ENCODE measurements at places on chromosomes 7 and 10.

DNA sequence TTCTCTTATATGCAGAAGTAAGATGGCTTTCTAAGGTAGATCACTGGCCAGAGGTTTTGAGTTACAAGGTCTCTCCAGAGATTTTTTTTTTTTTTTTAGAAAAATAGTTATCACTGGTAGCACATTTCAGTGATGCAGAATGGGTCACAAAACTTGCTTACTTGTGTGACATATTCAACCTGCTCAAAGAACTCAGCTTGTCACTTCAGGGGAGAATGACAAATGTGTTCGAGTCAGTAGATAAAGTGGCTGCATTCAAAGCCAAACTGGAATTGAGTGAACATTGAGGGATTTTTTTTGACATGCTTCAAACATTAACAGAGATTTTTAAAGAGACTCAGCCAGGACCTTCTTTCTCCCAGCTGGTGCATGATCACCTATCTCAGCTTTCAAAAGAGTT, 33.4 kb downstream of the PHTF2 start:
- no peak for DNase-seq

GRCh38 chr10:70714951-70715350, 42.6 kb downstream of the ADAMTS14 start:
- no peak for DNase-seq

GRCh38 chr10:104256335-104256961, 1.8 kb downstream of the GSTO1 start:
- no peak for DNase-seq

GRCh38 chr7:70893971-70894715, 237.8 kb upstream of the GALNT17 start:
- DNase-seq, result no peak

DNA sequence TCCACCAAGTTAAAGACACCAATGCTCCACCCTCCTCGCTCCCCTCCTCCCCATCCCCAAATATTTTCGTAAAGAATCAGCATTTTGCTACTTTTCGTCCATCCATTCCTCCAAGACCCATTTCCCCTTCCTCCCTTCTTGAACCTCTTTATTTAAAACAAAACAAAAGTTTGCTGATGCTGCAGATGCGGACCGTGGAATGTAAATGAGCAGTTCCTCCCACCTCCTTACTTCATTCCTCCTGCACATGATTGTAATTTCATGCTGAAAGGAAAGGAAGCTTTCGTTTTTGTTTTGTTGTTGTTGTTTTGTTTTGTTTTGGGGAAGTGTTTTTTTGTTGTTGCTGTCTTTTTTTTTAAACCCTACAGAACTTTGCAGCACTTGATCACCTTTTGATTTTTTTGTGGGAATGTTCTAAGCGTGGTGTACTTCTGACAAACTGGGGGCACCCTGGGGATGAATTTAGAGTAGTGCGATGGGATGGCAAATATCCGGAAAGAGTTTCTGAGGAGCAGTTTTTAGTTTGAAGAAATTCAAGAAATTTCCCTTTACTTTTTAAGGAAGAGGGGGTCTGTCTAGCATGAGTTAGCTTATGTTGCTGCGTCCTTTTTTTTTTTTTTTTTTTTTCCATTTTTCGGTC, 177.3 kb downstream of the TCF7L2 start:
- DNase-seq, result no peak

- DNase-seq, result peak; percentile 42
These were observed 63.7 kb downstream of the ZNRF2 start for GRCh38 chr7:30348083-30348560.

DNA sequence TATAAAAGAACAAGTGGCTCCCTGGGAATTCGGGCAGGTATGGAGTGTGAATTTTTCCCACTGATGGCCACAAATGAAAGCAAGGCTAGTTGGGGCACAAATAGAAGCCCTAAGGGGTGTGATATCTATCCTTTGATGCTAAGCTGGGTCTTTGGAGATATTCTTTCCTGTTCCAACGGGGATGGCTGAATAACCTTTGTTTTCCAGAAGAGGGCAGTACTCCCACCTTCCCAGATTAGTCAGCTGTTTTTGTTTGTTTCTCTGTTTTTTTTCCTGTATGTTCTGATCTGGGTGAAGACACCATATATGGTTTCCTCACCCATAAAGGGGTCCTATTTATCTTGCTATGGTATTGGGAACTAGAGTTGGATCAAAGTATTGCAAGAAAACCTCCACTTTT, 947.7 kb upstream of the SORCS1 start:
- DNase-seq, result no peak

- DNase-seq, result no peak
These were observed 56.1 kb downstream of the ATAD1 start for GRCh38 chr10:87761892-87762291.

GRCh38 chr7:44191171-44191570, 1.9 kb upstream of the GCK start:
- no peak for DNase-seq

- no peak for DNase-seq
These were observed 2.1 kb upstream of the ADD3 start for GRCh38 chr10:110005719-110006118.
